ENCODE measurements at places on chromosomes 11 and 22.

DNA sequence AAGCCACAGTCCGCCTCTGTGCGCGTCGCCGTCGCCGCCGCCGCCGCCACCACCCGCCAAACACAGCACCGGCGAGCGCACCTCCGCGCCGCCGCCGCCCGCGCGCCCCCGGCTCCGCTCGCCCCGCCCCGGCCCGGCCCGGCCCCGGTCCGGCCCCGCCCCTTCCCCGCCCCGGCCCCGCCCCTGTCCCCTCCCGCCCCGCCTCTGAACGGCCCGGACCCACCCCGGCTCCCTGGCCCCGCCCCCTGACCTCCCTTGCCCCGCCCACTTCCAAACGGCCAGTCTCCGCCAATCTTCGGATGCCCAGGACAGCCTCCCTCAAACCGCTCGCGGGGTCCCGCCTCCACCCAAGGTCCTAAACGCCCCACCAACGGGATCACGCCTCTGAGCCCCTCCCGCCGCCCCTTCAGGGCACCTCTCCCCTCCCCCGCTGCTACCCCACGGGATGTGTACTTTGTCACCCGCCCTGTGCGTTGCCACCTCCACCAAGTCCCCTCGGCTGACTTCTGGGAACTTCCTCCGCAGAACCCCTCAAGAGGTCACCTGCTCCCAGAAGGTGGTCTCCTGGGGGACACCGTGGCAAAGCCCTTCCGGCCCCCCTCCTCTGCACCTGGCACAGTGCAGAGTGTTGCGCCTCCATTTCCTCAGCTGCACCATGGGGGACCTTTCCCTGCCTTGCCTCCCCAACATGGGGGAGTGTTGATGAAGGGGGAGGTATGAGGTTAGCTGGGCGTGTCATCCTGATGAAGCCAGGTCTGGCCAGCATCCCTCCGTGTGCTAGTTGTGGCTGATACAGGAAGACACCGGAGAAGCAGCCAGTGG lies at the start of gene KIAA0930:
Gene KIAA0930 (minus strand): TSS at position 85 of the 822 bp plus-strand sequence. CDS start 191 bp downstream, outside the sequence.
- DNase-seq = no peak

DNA sequence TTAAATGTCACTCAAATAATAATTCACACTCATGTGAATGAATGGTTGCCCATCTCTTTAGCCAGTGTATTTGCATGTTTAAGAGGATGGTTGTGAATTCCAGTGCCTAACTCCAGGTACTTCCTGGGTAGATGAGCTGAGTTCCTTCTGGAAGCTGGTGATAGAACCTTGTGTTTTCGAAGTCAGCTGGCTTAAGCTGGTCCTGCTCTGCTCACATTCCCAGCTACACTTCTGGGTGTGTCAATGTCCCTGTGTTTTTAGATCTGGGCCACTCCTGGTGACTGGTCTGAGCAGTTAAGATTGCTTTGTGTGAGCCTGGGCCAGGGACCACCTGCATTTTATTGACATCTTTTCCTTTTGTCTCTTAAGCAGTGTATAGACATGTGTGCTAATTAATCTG lies 10.6 kb downstream of the TEAD1 start:
- no peak for DNase-seq

- no peak for DNase-seq
Observed at GRCh38 chr11:61916737-61917333, 531 bp downstream of the RAB3IL1 start.

DNA sequence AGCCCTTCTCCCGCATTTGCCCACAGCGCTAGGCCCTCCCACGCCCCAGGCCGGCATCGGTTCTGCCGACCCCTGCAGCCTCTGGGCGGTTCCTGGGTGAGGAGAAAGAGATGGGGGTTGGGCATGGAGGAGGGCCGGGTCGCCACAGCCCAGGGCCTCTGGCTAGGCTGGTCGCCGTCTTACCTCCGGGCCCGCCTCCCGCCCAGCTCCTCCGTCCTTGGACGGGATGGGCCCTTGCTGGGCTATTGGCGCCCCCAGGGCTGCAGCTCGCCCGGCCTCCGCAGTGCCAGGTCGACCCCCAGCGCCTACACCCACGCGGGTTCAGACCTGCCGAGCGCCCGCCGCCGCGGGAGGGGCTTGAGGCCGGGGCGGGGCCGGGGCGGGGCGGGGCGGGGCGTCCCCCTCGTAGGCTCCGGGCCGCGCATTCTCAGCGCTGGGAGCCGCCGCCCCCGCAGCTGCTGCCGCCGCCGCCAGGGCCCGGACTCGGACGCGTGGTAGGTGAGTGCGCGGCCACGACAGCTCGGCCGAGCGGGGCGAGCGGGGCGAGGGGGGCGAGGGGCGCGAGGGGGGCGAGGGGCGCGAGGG lies at the start of gene CD151:
Gene CD151 (plus strand): TSS at position 424 of the 585 bp plus-strand sequence. CDS start 3,118 bp downstream, outside the sequence.
- DNase-seq = no peak

DNA sequence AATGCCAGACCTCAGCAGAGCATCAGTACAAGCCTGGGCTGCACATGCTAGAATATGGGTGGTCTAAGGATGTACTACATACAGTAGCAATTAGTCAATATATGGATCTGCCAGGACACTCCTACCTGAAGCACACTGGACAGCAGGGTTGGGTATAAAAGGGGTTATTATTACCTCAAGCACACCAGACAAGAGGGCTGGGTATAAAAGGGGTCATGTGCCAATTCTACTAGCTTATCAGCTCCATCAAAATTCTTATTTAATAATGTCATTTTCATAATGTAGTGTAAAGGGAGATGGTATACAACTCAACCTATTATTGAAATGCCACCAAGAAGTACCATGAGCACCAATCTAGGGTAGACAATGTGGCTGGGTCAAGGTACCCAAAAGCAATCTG lies 44.7 kb upstream of the PRODH start:
- no peak for DNase-seq

GRCh38 chr11:62273789-62274275 lies 3.9 kb downstream of the SCGB2A2 start:
- DNase-seq = no peak

DNA sequence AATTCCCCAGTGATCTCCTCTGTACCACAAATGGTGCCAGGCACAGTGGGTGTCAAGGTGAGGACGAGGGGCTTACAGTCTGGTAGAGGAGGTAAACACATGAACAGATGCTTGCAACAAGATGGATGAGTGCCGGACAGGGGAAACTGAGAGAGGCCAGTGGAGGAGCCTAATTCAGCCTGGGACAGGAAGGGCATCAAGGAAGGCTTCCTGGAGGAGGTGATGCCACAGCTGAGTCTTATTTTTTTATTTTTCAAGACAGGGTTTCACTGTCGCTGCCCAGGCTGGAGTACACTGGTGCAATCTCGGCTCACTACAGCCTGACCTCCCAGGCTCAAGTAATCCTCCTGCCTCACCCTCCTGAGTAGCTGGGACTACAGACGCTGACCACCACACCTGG lies 18.8 kb upstream of the NEFH start:
- no peak for DNase-seq

DNA sequence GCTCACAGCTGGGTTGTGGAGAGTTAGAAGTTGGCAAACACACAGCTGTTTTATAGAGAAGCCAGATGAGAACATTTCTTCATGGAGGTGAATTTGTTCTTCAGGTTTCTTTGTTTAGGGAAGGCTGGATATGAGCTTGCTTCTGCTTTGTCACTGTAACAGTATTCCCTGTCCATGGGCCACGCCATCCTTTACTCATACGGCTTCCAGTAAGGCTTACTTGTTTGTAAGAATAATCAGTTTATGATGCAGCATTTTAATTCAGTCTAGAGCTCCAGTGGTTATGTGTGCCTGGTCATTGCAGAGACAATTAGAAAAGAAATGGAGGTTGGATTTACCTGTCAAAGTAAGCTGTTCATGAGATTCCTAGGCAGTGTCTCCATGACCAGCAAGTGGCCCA lies 131.8 kb downstream of the TRIM44 start:
- no peak for DNase-seq

GRCh38 chr11:113334183-113334582 lies 19.8 kb downstream of the TTC12 start:
- no peak for DNase-seq

GRCh38 chr11:122154227-122154626 lies 38.2 kb upstream of the BLID start:
- DNase-seq = no peak

DNA sequence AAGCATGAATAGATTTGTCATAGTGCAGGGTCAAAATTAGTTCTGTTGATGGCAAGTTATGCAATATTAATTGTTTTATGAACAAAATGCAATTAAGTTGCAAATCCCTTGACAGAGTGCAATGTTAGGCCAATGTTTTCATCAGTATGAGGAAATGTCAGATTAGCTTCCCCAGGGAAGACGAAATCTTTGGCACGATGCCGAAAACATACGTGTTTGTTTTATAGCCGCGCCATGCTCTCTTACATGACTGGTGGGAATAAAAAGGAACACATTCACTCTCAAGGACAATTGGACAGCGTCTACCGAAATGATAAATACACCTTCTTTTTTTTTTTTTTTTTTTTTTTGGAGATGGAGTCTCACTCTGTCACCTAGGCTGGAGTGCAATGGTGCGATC lies 27.0 kb downstream of the MFNG start:
- DNase-seq = no peak

- DNase-seq = no peak
Observed at GRCh38 chr11:35523331-35523768, 2.1 kb downstream of the PAMR1 start.

DNA sequence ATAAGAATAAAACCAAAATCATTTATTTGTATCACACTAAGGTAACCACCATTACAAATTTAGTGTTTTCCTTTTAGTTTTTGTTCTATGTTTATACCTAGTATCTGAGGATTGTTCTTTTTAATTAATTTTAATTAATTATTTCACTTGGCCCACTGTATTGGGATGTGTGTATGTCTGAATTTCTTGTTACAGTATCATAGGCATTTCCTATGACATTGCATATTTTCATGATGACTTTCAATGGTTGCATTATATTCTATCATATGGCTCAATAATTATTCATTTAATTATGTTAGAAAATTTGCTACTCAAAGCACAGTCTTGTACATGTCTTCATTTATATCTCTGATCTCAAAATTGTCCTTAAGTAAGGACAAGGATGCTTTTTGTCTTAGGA lies 41.0 kb downstream of the C11orf71 start:
- no peak for DNase-seq

- no peak for DNase-seq
Observed at GRCh38 chr22:33324228-33324627, 266.0 kb upstream of the SYN3 start.

DNA sequence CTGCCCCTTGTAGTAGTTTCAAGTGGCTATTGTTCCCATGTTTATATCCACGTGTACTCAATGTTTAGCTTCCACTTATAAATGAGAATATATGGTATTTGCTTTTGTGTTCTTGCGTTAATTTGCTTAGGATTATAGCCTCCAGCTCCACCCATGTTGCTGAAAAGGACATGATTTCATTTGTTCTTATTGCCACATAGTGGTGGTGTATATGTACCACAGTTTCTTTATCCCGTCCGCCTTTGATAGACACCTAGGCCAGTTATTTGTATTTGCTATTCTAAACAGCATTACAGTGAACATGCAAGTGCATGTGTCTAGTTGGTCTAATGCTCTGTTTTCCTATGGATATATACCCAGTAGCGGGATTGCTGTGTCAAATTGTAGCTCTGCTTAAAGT lies 6.8 kb downstream of the OR51B2 start:
- no peak for DNase-seq

GRCh38 chr11:1015826-1016545 lies 20.5 kb downstream of the MUC6 start:
- no peak for DNase-seq

DNA sequence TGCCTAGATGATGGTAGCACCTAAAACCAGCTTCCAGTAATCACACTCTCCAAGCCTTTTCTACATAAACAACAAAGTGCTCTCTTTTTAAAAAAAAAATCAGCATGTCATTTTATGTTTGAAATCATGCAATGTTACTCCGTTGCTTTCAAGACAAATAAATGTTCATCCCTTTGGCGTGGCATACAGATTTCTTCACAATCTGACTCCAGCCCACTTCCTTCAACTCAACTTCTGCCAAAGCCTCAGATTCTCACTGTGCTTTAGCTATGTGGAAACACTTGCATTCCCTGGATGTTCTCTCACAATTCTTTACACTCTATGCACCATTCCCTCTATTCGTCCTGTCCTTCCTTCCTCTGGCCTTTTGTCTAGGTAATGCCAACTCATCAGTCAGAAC lies 206.3 kb upstream of the BLID start:
- DNase-seq = no peak

DNA sequence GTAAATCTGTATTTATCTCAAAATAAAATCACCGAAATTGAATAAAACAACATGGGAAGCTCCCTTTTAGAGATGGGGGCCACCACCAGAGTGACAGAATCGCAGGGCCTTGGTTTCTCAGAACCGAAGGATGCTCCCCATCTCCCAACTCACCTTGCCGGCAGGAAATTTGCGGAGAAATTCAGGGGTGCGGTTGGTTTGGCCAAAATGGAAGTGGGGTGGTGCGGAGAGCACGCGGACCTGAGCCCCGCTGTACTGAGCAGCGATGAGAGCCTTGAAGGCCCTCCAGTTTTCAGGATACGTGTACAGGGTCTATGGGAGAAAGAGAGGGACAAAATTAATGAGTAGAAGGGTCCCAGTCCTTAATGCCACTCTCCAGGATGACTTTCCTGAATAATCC lies 1.3 kb downstream of the EEF1G start:
- no peak for DNase-seq

DNA sequence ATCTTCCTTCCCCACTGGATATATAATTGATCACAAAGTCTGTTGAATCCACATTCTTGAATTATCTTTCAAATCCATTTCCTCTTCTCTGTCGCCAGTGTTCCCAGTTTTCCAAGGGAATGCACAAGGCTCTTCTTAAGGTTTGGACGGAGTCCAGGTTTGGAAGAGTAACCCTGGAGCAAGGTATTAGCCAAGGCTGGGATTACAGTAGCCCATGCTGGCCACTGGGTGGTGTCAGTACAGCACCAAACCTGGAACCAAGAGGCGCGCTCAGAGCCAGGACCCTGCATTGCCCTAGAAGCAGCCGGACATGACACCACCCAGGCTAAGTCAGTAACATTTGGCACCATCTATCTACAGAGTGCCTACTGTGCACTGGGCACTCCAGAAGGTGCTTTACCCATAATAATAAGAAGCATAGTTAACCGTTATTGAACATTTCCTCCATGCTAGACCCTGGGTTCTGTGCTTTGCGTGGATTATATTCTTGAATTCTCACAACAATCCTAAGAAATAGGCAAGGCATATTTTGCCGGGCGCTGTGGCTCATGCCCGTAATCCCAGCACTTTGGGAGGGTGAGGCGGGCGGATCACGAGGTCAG lies 48.0 kb upstream of the CLPB start:
- no peak for DNase-seq

GRCh38 chr11:8234910-8235309 lies 28.8 kb downstream of the LMO1 start:
- no peak for DNase-seq

DNA sequence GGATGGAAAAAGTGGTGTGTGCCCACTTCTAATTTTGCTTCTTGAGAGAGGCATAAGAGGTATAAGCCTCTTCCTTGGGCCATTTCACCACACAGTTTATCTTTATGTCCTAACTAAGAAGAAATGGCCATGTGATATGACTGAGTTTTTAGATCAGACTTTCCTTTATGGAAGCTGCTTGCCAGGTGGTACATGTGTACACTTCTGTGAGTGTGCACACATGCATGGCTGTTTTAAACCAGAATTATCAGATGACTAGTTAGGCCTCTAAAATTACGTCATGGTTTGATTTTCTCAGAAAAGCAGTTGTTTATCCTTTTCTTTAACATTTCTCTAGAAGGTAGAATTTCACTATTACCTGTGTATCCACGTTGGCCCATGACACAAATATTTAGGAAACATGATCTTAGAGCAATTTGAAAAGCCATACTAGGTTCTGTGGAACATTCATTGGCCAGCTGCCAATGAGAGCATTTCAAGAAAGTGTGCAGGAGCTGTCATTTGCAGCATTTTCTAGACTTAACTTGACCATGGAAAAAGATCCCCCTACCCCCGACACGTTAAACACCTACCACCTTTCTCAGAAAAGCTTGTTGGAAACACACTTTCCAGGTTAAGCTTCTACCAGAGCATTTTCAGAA lies 109.2 kb upstream of the GAL start:
- DNase-seq = no peak

Measured in cortex of kidney (tissue), 1 donor.